COLO829 (cell line): ENCODE measurements at places on chromosomes 2 and 18.

DNA sequence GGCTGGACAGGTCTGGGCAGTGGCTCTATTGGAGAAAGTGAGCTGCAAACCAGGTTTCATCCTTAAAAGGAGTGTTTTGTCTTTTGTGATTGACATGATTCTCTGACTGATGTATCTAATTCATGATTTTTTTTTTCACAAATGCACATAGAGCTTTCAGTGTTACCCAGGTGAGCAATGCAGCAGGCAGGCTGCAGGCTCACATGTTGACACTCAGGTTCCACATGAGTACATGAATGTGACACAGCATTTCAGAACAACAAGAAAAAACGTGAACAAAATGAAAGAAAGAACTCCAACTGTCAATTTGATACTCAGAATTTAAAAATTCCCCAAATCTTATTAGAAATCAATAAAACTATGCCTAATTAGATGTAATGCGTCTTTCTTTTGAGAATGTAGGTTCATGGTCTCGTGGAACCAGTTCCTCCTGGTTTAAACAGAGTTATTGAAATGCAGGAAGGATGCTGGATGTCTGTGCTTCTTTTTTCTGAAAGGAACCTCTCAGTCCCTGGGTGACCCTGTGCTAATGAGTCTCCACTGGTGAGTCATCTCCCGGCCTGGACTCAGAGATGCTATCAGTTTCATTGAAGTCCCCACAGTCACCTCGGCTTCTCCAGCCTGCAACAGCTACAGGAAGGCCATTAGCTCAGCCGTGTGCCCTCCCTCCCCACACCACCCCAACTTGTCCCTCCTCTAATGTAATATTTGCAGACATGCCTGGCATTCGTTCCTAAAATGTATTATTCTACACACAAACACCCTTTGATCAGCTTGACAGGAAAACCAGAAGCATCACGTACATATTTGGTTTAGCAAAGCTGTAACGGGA is 430.4 kb downstream of the LPIN1 start:
- DNase-seq, result peak; percentile 94

DNA sequence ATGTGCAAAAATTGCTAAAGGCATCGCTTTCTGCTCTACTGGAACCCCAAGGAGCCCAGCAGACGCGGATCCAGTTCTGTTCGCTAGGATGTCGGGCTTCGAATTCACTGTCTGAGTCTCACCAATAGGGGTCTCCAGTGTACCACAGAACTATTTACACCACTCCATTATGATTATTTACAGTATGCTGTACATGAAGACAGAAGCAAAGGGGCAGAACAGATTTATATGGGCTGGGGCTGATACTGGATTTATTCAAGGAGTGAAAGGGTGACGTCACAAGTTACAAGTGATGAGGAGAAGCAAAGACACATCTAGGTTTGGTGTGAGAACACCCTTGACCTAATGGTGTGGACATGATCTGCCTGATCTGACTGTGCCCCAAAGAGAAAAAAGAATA is 185.3 kb upstream of the ATP5MC3 start:
- peak; percentile 49 for DNase-seq

DNA sequence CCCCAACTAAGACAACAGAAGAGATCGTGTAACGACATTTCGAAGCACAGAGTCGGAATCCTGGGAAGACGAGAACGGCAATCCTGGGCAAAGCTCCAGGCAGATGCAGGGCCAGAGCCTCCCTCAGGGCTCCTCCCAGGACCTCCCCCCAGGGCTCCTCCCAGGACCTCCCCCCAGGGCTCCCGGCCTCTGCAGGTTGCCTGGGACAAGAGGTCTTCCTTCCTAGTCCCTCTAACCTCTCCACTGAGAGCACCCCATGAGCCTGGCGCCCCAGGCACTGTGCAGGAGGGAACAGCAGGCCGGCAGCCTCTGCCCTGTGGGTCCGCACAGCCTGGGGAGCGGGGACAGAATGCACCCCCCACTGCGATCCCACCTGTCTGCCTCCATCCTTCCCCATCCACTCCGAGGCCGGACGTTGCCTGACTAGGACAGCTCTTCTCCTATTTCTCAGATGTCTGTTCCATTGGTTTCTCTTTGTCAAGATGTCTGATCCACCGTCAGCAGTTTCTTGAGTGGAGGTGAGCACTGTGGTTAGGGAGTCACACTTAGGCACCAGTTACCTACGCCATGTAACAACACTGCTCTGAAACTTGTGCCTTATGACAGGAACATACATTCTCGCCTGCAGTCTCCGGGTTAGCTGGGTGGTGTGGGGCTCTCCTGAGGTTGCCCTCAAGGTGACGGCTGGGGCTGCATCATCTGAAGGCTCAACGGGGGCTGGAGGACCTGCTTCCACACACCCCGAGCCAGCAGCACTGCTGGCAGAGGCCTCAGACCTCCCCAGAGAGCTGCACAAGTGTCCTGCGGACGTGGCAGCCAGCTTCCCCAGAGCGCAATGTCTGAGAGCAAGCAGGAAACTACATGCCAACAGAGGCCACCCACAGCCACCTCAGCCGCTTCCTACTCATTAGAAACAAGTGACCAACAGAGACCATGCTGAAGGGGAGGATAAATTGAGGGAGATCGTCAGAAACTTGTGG is 28.9 kb downstream of the ADI1 start:
- no peak for DNase-seq

GRCh38 chr2:38268691-38269327 is 108.3 kb downstream of the ATL2 start:
- no peak for DNase-seq

DNA sequence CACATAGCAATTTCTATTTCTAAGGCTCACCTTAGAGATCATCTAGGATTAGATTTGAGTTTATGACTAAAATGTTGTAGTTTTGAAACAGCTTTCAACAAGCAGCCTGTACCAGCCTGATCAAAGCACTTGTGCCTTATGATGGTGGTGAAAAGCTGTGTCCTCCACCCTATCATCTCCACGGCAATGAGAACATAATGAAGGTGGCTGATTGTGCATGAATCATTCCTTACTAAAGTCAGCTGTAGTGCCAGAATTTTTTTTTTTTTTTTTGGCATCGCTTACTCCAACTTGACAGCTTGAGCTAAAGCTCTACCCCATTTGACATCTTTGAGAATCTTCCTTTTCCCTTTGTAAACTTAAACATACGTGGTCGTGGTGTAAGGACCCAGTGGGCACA is 86.0 kb downstream of the DCC start:
- no peak for DNase-seq

- DNase-seq, result no peak
Measured at GRCh38 chr2:238868067-238868524, 20.2 kb downstream of the TWIST2 start.

- no peak for DNase-seq
Measured at GRCh38 chr2:204201507-204201906, 264.9 kb downstream of the ICOS start.

- no peak for DNase-seq
Measured at GRCh38 chr18:44246001-44246400, 434.7 kb upstream of the SETBP1 start.

DNA sequence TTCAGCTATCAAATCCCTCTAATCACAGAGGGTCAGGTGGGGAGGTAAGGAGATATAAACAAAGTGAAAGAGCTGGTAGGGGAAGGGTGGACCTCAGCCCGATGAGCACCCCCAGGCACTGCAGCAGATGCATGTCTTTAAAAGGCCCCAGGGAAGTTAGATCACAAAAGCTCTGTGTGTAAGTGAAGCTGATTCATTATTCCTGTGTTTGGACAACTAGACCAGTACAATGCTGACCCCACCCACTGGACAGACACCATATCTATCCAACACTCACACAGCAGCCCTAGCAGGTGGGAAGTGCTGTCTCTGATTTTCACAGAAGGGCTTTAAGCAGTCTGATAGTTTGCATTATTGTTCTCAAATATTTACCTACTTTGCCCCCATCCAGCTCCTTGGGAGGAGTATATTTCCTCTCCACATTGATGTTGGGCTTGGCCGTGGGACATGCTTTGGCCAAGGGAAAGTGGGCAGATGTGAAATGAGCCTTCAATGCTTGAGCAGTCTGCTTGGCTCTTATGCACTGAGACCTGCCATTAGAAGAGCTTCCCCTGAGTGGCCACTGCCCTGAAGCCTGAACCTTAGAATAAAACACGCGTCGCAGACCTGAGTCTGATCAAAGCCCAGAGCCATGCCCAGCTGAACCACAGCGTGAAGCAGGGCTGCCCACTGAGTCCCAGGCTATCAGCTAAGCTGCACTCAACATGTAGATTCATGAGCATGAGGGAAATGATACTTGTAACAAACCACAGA is 111.4 kb downstream of the COPS8 start:
- DNase-seq, result peak; percentile 58

- no peak for DNase-seq
Measured at GRCh38 chr2:235611349-235611748, 117.5 kb downstream of the AGAP1 start.

DNA sequence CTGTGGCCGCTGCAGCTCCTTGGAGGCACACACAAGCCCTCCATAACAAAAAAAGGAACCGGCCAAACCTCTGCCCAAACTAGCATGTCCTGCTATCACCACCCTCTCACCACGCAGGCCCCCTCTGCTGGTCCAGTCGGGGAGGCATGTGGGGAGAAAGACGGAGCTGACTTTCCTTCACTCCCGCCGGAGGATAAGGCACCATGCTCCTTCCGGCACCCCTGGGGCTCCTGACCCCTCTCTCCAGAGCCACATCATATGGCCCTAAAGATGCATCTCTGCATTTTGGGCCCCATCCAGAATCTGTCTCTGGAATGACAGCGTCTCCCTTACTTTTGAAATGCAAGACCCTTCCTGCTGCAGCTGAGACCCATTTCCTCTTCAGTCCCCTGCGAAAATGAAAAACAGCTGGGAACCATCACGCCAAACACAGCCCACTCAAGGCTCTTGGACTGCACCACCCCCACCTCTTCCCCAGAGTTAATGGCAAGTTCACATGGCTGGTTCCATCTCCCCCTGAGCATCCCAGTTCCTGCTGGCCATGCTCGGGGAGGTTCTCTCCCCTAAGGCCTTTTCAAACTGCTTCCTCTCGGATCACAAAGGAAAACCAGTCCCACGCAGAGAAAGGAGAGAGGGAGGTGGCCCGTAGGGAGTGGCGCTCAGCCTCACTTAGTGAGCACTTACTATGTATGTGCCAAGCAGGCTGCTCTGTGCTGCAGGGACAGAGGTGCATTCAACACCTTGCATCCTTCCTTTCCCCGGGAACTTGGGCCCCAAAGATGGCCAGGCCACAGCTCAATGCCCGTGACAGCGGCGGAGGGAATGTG is 35.2 kb upstream of the MLPH start:
- DNase-seq, result no peak

DNA sequence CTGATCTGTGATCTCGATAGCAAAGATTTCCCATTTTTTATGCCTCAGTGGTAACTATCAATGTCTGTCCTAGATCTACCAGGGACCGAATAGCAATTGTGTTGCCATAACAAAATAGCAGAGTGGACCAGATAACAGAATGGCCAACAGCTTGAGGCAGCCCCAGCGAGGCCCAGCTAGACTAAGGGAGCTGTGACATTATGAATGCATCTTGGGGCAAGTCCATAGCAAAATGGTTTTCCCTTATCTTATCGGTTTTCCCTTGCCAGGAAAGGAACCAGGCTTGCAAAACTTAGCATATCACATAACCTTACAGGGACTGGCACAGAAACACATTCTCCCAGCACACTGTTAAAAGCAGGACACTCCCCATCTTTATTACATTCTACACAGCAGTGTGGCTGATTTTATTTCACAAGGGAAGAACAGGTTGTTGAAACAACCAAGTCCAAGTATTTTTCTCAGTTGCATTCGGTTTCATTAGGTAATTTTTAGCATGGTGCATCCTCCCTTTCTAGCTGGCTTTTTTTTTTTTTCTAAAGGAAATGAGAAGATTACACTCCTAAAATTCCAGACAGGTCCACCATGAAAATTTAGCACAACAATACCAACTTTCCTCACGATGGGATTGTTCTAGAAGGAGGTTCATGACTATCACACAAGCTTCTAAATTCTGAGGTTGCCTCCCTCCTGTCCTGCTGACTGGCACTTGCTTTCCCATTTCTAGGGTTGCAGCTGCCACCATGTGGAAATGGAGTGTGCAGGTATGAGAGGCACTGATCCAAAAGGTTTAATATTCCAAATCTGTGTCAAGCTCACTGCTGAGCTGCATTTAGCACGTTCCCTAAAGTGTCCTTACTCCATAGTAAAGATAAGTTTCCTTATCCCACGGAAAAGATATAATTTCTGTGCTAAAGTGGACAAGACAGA is 97.0 kb upstream of the SLC35G4 start:
- DNase-seq, result peak; percentile 30

GRCh38 chr2:52597346-52597745 is 1170.3 kb upstream of the CHAC2 start:
- DNase-seq, result no peak
